ENCODE measurements at places on chromosomes 12 and 14. TPM values are rescaled to one million over a fixed set of nuclear protein-coding genes. Genes with fewer than 3 reads are reported as not detected.

HDAC7 gene
- total RNA-seq, result 22.2 TPM

VRTN gene
- total RNA-seq, result not detected

NKX2-1 gene
- not detected for total RNA-seq

CCDC60 gene
- not detected for total RNA-seq

P2RX2 gene
- total RNA-seq, result not detected

All from psoas muscle (tissue), 8 donors.